ENCODE measurements at places on chromosomes 2 and 18. TPM values are rescaled to one million over a fixed set of nuclear protein-coding genes. Genes with fewer than 3 reads are reported as not detected.
A peak's percentile ranks its signal among the peaks of the same experiment; 100 is the strongest.

The UGT1A1 gene
- total RNA-seq = not detected

The ELOA2 gene
- total RNA-seq = not detected

DNA sequence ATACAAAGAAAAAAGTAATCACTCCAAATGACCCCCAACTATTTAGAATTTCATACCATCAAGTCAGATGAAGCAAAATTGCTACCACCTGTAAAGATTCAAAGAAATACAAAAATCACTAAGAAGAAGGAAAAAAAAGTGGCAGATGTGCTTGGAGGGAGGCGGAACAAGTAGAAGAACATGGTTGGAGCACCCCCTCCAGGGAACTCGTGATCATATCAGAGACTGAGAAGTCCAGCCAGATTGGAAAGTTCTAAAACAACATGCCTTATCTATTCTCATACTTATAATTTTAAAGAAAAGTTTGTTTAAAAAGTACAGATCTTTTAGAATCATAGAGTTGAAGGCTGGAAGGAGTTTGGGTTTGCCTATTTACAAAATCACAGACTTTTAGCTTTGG, 113.4 kb upstream of the CYP26B1 start:
- no peaks in the 10 kb centered on the region for H3K27me3 ChIP-seq
- no peak overlapping the region for H3K4me3 ChIP-seq
- no peak overlapping the region for H3K27ac ChIP-seq
- DNase-seq = no peak

GRCh38 chr18:49668574-49669275, 106.9 kb downstream of the LIPG start:
- H3K27me3 ChIP-seq = no peaks in the 10 kb centered on the region
- no peak overlapping the region for H3K4me3 ChIP-seq
- H3K36me3 ChIP-seq = no peaks in the 10 kb centered on the region
- H3K4me1 ChIP-seq = no peaks in the 10 kb centered on the region
- DNase-seq = no peak
- peak overlapping the region; percentile 20 for H3K27ac ChIP-seq

GRCh38 chr2:66559672-66560071, 124.7 kb downstream of the MEIS1 start:
- no peaks in the 10 kb centered on the region for H3K27me3 ChIP-seq
- H3K27ac ChIP-seq = no peak overlapping the region
- H3K36me3 ChIP-seq = no peaks in the 10 kb centered on the region
- H3K4me3 ChIP-seq = no peak overlapping the region
- H3K4me1 ChIP-seq = peaks cover 9% of the 10 kb centered on the region

GRCh38 chr2:104863468-104864279, 9.8 kb downstream of the POU3F3 start:
- no peak for DNase-seq
- H3K4me1 ChIP-seq = peaks cover 39% of the 10 kb centered on the region
- H3K27me3 ChIP-seq = peaks cover 100% of the 10 kb centered on the region
- H3K36me3 ChIP-seq = no peaks in the 10 kb centered on the region
- no peak overlapping the region for H3K27ac ChIP-seq

GRCh38 chr2:128307595-128307994, 11.1 kb downstream of the HS6ST1 start:
- no peaks in the 10 kb centered on the region for H3K27me3 ChIP-seq
- peaks cover 94% of the 10 kb centered on the region for H3K4me1 ChIP-seq
- H3K4me3 ChIP-seq = no peak overlapping the region
- H3K36me3 ChIP-seq = no peaks in the 10 kb centered on the region

DNA sequence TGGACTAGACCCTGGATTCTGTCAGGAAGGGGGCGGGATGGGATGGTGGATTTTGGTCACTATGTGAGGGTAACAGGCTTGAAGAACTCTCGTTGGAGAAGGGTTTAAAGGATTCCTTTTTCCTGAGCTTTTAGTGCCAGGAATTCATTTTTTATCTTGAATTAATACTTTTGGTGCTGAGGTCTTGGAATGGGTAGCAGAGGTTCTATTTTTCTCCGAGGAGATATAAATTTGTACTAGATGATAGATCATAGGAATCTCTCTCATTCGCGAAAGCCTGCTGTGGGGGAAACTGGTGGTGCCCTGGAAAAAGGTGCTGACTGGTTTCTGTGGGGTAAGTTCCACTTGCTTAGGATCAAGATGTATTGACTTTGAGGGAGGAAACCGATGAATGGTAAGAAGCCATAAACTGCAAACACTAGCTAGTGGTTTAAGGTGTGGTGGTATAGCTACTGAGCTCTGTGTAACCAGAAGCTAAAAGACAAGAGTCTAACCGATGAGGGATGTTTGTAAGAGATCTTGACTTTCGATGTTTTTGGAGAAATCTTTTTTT, 706 bp downstream of the AGPS start:
- no peak for DNase-seq
- H3K4me3 ChIP-seq = peak overlapping the region; percentile 80

DNA sequence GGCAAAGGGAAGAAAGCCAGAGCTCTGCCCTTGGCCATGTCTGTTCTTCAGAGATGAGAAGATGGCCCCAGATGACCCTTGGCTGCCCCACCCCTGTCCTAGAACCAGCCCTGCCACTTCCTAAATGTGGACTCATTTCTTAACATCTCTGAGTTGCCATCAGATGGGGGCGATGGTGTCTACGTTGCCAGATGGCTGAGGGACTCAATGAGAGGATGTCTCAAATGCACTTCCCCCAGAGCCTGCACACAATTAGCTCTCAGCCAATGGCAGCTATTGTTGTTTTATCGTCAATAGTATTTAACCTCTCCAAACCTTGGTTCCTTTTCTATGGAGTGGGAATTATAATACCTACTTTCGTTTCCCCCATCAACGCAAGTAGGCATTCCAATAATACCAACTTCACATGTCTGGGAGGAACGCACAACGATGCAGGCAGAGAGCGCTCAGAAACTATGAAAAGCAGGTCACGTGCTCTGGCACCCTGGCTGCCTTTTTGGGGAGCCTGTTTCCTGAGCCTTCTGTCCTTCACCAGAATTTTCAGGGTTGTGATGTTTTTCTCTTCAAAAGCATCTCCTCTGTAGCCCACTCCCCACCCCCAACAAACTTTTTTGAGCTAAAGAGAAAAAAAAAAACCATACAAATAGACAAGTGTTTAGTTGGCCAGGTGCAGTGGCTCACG, 100.3 kb downstream of the MCFD2 start:
- peak; percentile 24 for DNase-seq
- H3K27ac ChIP-seq = no peak overlapping the region
- H3K36me3 ChIP-seq = no peaks in the 10 kb centered on the region
- H3K4me3 ChIP-seq = no peak overlapping the region

- no peaks in the 10 kb centered on the region for H3K36me3 ChIP-seq
- no peak for DNase-seq
- H3K4me3 ChIP-seq = no peak overlapping the region
- no peak overlapping the region for H3K27ac ChIP-seq
- no peaks in the 10 kb centered on the region for H3K4me1 ChIP-seq
Measured at GRCh38 chr2:219010162-219010756, 17.0 kb upstream of the CRYBA2 start.

DNA sequence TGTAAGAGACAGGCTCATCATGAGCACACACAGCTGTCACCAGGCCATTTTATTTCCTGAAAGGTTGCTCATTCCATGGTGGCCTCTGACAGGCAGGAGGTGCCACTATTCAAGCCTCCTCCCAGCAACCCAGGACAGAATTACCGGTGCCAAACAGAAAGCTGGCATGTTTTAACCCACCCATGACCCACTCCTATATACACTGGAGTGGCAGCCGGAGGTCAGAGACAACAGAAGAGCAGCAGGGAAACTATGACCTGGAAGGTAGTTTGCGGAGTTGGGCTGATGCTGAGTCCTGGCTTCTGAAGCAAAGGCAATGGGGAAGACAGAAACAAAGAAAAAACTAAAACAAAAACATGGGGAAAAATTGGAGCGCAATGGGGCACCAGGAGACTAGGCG, 2.3 kb downstream of the RFTN2 start:
- no peaks in the 10 kb centered on the region for H3K36me3 ChIP-seq
- no peaks in the 10 kb centered on the region for H3K4me1 ChIP-seq
- no peak for DNase-seq
- H3K27ac ChIP-seq = no peak overlapping the region
- H3K27me3 ChIP-seq = no peaks in the 10 kb centered on the region
- no peak overlapping the region for H3K4me3 ChIP-seq

DNA sequence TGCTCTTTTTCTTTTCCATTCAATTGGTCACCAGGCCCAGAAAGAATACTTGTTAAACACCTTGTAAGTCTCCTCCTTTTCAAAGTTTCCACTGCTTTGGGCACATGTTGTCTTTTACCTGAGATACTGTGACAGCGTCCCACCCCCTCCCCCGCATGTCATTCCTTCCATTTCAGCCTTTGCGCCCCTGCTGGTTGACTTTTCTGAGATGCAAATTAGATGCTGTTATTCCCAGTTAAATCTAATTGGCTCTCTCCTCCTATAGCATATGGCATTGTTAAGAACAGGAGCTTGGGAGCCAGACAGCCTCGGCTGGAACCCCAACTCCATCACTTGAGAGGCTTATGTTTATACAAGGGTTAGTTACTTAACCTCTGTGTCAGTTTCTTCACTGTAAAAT, 80.3 kb upstream of the GAREM1 start:
- no peak for DNase-seq
- no peaks in the 10 kb centered on the region for H3K4me1 ChIP-seq
- H3K27ac ChIP-seq = no peak overlapping the region
- no peaks in the 10 kb centered on the region for H3K36me3 ChIP-seq
- no peak overlapping the region for H3K4me3 ChIP-seq
